ENCODE measurements at places on chromosomes 6 and 20.

DNA sequence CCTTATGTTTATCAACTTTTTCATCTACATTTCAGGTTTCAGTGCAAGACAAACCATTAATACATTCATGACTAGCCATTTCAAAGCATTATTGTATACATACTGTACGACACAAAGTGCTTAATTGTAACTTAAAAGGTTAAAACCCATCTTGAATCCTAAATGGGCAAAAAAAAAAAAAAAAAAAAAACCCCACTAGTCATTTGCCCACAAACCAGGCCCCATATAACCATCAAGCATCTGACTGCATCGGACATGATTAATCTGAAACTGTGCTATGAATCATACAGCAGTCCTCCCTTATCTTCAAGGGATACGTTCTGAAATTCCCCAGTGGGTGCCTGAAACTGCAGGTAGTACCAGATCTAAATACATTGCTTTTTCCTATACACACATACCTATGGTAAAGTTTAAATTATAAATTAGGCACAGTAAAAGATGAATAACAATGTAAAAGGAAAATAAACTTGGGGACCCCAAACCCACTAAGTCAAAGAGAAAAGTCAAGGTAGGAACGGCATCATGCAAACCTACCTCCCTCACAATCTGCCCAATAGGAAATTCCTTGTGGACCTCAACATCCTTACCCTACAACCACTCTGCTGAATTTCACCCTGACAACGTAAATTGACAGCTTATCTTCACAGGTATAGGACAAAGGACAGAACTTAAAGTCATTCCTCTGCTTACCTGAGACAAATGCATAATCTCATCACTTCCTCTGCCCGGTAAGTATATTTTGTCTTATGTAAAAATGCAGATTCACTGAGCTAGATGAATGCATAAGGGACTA, 14.3 kb downstream of the B4GALT5 start:
- peak; percentile 82 for DNase-seq

DNA sequence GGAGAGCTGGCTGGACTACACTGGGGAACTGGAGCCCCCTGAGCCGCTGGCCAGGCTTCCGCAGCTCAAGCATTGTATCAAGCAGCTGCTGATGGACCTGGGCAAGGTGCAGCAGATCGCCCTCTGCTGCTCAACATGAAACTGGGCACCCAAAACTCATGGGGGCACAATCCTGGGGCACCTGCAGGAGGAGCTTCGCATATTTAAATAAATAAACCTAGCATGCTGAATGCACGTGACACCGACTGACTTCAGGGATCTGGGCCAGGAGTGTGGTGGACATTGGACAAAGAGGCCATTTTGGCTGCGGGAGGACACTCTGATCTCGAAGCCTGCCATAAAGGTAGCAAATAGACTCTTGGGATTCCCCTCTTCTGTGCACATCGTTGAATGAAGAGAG, 6.8 kb downstream of the SCAND1 start:
- peak; percentile 33 for DNase-seq

- peak; percentile 27 for DNase-seq
Measured at GRCh38 chr6:4907602-4908001, 96.2 kb downstream of the RPP40 start.

GRCh38 chr6:106702451-106703110, 73.2 kb downstream of the QRSL1 start:
- DNase-seq: no peak

- DNase-seq: no peak
Measured at GRCh38 chr20:29497261-29497671, 1760.2 kb upstream of the DEFB115 start.

- no peak for DNase-seq
Measured at GRCh38 chr6:30770592-30770991, 26.2 kb upstream of the IER3 start.

- no peak for DNase-seq
Measured at GRCh38 chr20:15546525-15547023, 1026.7 kb downstream of the KIF16B start.

DNA sequence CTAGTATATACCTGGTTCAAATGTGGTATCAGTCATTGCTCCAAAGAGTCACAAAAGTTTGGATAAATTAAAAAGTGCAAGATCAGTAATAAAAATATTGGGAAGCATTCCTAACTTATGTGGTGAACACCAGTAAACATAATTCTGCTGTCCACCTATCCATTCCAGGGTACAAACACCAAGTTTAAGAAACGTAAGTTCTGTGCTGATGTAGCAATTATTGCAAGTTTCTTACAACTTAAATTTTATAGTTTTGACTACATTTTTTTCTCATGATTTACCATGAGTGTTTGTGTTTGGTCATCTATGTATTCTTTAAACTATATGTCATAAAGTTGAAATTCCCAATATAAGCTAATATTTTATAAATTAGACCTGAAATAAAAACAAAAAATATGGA, 255.0 kb upstream of the THEMIS start:
- no peak for DNase-seq

DNA sequence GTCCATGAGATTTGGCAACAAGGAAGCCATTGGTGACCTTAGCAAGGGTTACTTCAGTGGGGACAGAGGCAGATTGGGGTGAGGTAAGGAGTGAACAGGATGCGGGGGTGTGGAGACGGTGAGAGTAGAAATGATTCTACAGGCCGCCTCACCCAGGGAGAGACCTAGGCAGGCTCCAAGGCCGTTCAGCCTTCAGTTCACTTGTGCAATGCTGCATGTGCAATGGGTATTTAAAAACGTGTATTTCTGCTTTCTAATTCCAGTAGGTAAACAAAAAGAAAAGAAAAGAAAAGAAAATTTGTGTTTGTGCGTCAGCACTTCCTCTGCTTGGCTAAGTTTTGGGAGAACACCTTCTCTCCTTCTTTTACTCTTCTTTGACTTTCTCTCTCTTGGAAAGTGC, 56.8 kb downstream of the BANF2 start:
- no peak for DNase-seq

DNA sequence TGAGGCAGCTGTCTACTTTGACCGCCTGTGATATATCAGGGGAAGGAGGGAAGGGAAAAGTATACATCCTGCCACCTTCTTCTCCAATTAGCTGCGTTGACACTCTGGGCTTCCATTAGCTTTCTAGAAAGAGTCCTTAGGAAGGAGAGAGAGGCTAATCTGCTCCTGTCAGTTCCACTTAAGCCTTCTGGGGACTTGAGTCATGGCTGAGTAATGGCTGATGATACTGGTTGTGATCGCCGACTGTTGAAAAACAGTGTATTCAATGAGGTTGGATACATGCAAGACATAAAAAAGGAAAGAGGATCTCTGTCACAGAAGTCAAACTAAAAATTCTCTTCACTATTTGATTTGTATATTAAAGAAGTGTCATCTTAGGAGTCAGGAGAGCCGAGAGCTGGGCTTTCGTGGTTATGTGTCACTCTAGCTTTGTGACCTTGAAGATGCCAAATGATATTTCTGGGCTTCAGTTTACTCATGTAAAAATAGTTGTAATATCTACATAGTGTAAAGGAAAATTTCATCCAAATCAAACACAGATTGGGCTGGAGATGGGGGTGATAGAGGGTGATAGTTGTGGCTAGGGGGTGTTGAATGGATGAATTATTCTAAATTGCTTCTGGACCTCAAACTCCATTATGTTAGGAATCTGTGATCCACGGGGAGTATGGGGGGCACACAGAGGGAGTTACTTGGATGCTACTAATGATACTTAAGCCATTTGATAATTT, 189.0 kb downstream of the UST start:
- peak; percentile 55 for DNase-seq
